Right renal cortex interstitium (tissue), 3 donors: ENCODE measurements at places on chromosomes 16 and 17. TPM values are rescaled to one million over a fixed set of nuclear protein-coding genes. Genes with fewer than 3 reads are reported as not detected.

- no peak for DNase-seq
Measured at GRCh38 chr17:76527430-76528111, 9.9 kb downstream of the CYGB start.

DNA sequence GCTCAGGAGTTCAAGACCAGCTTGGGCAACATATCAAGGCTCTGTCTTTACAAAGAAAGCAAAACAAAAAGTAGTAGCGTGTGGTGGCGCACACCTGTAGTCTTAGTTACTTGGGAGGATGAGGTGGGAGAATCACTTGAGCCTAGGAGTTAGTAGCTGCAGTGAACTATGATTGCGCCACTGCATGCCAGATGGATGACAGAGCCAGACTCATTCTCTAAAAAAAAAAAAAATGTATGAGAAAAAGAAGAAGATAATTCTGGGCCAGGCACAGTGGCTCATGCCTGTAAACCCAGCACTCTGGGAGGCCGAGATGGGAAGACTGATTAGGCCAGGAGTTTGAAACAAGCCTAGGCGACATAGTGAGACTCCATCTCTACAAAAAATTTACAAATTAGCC is 28.5 kb downstream of the STAT5B start:
- no peak for DNase-seq

DNA sequence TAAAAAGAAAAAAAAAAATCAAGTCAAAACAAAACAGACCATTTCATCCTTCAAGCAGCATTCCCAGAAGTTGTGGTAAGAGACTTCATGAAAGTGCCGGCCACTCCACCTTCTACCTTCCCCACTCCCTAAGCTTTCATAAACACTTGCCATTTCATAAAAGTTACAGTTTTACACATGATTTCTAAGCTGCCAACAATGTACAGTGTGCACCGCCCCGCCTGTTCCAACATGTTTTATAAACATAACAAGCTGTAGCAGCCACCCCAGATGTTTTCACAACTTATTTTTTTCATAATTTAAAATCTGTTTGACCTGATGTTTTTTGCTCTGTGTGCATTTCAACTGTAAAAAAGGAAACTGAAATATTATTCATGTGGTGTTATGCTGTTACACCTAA is 608.1 kb downstream of the TOX3 start:
- DNase-seq = no peak

- DNase-seq = no peak
Measured at GRCh38 chr16:67075331-67075730, 34.4 kb upstream of the PHAF1 start.

DNA sequence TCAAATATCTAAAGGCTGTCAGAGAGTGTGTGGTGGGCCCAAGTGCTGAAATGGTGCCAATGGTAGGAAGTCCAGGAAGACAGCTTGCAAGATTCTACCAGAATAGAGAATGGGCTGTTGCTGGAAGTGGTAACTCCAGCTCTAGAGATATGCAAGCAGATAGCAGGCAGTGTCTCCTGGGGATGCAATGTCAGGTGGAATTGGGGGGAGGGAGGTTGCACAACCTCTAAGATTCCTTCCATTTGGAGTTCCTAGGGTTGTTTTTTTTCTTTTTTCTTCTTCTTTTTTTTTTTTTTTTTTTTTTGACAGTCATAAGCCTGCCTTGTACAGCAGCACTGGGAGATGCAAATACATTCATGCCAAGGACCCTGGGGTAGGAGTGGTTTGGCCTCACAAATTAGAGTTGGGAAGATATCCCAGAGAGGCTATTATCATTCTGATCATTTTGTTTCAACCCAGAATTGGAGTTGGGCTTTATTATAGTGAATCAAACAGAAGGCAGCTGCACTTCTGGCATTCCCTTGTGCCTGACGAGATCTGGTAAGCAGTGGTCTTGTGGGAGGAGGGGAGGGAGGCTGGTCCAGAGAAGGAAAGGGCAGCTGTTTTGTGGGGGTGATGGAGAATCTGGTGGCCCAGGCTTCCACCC is 51.1 kb downstream of the SLC6A2 start:
- DNase-seq = no peak

DNA sequence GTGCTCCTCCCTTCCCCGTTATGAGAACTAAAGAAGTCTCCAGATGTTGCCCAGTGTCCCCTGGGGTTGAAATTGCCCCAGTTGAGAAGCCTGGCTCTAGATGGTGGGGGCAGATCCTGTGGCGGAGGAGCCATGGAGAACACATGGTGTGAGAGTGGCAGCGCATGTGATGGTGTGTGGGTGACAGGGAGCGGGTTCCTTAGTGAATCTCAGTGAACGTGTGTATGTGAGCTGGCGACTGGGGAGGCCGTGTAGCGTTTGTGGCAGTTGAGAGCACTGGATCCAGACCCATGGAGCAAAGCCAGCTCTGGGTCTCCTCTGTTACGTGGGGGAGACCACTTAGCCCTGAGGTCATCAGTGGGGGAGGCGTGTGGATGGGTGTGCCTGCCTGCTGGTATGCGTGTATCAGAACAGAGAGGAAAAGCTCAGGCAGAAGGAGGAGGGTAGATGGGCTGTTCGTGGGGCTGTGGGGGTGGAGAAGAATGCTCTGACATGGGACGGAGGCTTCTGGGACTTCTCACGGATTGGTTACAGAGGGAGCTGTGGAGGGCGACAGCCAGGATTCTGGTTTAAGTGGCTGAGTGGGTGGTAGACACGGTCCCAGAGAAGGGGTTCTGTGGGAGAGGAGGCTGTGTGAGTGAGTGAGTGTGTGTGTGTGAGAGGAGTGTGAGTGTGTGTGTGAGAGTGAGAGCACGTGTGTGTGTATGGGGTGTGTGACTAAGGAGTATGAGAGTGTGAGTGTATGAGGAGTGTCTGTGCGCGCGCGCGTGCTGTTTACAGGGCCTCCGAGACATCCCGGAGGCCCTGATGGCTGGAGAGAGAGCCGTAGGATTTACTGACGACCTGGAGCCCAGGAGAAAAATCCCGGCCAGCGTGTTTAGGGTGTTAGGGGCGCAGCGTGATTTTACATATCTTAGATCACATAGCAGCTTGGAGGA is 193.8 kb downstream of the SNX29 start:
- no peak for DNase-seq

The IRX5 gene
- polyA plus RNA-seq = 6.8 TPM

The STH gene
- polyA plus RNA-seq = not detected

The KRTAP9-8 gene
- polyA plus RNA-seq = not detected
